ENCODE measurements at places on chromosomes 12 and 14. TPM values are rescaled to one million over a fixed set of nuclear protein-coding genes. Genes with fewer than 3 reads are reported as not detected.

- peak; percentile 47 for DNase-seq
Observed at GRCh38 chr14:74979442-74980397, 23.0 kb upstream of the EIF2B2 start.

DNA sequence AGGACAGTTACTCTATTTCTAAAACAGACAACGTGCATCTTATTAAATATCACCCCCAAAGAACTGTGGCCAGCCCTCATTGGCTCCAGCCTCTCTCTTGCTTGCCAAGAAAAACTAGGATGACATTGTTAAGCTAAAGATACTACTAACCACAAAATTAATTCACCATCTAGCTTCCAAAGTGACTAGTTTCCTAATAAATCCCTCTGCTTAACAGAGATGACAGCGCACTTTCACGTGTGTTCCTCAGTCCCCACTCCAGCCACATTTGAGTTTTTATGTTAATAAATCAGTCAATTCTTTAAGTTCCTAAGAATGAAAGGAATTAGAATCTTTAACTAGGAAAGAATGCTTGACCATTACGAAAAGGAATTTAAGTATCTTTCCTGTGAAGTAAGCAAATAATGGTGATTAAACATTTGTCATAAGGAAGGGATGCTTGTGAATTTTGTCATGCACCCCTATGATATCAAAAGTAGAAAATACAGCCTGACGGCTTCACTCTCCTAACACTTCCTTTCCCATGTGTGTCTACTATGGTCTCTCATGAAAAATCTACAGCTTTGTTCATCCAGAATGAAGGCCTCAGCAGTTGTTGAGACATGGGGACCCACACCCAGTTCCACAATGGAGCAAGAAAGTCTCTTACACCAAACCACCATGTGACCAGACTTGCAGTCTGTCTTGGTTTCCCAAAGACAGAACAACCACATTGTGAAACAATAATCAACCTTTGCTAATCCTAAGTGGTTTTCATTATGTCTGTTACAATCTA, 8.1 kb downstream of the CORO1C start:
- peak; percentile 82 for DNase-seq

Gene GZMB
- total RNA-seq, result not detected

Gene POTEM
- total RNA-seq, result not detected

DNA sequence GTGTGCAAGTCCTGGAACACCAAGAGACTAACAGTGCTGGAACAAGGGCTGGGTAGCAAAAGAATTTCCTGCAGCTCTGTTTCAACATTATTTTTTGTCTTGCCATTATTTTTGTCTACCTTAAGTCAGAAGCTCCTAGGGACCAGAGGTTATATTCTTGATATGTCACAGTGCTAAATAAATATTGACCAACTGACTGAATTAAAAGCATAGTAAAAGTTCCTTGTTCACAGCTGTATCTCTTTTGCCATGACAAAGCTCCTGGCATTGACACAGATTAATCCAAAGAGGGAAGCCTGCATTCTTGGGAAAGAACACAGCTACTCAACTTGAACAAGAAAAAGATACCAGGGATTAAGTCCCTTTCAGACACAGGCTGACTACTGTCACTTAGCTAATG, 136.5 kb downstream of the SPTSSA start:
- no peak for DNase-seq

Gene FOXG1
- not detected for total RNA-seq

- no peak for DNase-seq
Observed at GRCh38 chr14:53316504-53316903, 163.4 kb upstream of the DDHD1 start.

- DNase-seq, result no peak
Observed at GRCh38 chr12:3718100-3718499, 34.8 kb downstream of the CRACR2A start.

GRCh38 chr12:12387501-12387900, 30.6 kb downstream of the BORCS5 start:
- DNase-seq, result peak; percentile 55

- DNase-seq, result no peak
Observed at GRCh38 chr12:52694151-52694550, 9.2 kb downstream of the KRT77 start.

Gene OXA1L
- 45.7 TPM for total RNA-seq

Gene OVCH1
- total RNA-seq, result under 0.01 TPM

Data from fibroblast of villous mesenchyme (primary cell).